ENCODE measurements at places on chromosomes 2 and 18.

DNA sequence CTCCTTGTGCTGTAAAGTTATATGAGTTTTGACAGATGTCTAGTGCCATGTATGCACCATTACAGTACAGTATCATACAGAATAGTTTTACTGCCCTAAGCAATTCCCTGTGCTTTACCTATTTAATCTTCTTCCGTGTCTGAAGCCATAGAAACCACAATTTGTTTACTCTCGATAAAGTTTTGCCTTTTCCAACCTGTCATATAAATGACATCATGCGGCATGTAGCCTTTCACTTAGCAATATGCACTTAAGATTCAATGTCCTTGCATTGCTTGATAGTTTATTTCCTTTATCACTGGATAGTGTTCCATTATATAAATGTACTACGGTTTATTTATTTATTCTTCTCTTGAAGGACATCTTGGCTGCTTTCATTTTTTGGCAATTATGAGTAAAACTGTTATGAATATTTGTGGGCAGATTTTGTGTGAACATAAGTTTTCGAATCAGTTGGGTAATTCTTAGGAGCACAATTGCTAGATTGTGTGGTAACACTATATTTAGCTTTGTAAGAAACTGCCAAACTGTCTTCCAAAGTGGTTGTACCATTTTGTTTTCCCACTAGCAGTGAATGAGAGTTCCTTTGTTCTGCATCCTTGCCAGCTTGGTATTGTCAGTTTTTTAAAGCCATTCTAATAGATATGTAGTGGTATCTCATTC is 136.8 kb upstream of the MAP3K20 start:
- no peak for DNase-seq

DNA sequence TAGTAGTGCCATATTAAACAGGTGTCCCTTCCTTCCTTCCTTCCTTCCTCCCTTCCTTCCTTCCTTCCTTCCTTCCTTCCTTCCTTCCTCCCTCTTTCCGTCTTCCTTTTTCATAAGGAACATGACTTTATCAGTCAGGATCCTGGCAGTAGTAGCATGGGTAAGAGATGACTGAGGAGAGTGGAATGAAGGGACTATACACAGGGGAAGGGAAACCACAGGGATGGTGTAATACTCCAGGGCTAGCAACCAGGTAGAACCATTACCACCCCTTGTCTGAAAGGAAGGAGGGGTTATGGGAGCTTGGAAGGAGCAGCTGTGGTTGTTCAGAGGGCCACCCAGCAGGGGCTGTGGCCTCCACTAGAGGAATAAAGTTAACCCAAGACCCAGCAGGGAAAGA is 23.2 kb upstream of the KDM3A start:
- no peak for DNase-seq

DNA sequence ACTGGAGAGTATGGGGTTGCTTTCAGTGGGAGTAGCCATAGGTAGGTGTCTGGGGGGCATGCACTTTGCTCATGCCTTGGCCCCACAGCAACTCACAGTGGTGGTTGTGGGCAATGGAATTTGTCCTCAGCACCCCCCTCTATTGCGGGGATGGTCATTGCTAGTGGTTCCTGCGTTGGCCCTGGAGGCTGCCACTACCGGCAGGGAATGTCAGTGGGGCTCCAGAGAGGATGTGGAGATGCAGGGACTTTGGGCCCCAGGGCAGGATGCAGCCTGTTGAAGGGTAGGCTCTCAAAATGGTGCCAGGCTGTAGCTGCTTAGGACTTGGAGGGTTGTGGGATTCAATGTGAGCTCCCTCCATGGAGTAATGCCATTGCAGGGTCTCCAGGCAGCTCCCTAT is 125.0 kb downstream of the XRCC5 start:
- DNase-seq: no peak

DNA sequence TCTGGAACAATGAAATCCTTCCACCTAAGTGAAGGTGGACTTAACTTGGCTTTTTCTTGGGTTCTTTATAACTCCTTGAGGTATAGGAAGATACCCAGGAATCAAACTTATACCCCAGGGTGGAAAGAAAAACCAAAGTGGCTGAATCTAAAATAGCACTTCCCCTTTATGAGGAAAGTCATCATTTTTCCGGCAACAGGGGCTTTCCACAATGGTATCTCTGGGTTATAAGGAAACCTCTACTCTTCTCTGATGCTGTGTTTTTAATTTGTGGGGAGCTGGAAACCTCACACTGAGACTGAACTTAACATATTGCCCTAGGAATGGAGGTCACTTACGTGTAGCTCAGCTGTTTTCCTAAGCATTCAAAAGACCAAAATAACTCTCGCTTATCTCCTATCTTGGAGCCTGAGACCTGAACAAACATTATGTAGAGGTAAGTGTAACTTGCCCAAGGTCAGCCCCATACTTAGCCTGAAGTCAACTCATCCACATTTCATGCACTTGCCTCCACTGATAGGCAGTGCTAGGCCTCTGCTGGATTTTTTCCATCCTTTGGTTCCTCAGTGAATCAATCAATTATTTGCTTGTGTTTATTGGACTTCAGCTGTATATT is 117.9 kb downstream of the SETBP1 start:
- DNase-seq: no peak

GRCh38 chr2:238024986-238025385 is 35.8 kb upstream of the SCLY start:
- no peak for DNase-seq

DNA sequence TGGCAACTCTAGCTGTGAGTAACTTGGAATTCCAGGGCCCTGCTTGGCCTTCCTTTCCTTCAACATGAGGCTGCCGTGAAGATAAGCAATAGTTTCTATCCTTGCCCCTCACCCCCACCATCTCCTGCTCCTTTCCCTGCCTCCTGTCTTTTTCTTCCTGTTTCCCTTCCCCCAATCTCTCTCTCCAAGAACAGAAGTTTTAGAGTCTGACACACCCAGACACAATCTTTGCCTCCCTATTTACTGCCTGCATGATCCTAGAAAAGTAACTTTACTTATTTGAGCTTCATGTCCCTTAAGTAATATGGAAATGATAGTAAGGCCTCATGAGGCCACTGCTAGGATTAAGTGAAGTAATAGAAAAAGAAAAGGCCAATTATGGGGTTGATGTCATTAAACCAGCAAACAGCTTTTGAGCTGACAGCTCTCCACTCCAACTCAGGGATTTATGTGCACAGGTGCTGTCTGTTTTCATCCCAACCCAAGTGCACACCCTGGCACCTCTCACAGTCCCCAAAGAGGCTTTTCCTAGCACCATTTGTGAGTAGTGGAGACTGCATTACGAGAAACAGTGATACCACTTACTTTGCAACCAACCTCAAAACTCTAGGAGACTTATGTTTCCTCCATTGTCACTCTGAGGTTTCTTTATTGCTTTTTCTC is 123.7 kb upstream of the SIX3 start:
- no peak for DNase-seq

GRCh38 chr2:118231759-118232158 is 143.5 kb downstream of the INSIG2 start:
- DNase-seq: no peak

GRCh38 chr2:217923007-217923686 is 79.6 kb downstream of the TNS1 start:
- DNase-seq: no peak

DNA sequence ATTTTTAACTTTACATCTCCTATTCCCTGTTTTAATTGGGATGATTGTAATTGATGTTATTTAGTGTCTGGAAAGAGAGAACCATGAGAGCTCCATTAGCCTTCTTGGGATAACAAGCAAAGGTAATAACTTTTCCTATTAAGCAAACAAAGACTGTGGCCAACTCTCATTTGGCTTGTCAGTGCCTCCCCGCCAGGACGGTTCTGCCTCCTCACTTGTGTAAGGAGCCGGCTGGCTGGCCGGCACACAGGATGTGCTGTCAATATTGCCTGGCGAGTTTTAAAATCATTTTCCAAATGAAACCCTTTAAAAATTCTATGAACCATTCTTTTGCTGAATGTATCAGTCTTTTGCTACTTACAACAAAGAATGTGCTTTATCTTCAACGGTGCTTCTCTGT is 898.3 kb downstream of the CPS1 start:
- peak; percentile 38 for DNase-seq

GRCh38 chr2:56337342-56337741 is 153.6 kb downstream of the CCDC85A start:
- no peak for DNase-seq

GRCh38 chr2:118498943-118499342 is 348.5 kb downstream of the EN1 start:
- DNase-seq: no peak

DNA sequence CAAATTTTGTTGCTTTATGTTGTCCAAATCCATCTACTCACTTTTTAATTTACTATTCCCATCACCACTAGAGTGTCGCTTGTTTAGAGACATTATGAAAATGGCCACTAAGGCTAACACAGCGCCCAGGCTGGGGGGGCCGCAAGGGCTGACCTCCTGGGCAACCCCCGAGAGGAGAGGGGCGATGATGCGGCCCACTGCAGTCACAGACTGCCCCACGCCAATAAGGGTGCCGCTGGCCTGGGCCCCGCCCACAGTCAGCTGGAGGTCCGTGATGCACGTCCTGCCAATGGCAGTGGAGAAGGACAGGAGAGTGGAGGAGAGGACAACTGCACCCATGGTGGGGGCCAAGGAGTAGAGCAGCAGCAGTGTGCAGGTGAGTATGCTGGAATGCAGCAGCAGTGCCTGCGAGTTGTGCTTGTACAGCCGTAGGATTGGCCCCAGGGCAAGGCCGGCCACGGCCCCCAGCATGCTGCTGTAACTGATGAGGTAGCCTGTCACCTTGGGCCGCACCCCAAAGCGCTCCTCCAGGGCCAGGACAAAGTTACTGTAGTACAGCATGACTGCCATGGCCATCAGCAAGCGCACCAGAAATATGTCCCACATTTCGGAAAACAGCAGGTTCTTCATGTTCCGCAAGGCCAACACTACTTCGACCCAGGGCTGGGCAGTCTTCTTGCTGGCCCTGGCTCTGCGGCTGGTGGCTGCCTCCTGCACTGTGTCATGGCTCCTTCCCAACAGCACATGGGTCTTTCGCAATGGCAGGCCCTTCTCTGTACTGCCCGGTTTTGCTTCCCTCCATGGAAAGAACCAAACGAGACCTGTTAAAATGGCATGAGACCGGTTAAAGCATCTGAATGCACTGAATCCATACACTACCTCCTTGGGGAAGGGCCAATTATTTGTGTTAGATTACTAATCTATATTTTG is 43.2 kb upstream of the TMEM182 start:
- DNase-seq: no peak

DNA sequence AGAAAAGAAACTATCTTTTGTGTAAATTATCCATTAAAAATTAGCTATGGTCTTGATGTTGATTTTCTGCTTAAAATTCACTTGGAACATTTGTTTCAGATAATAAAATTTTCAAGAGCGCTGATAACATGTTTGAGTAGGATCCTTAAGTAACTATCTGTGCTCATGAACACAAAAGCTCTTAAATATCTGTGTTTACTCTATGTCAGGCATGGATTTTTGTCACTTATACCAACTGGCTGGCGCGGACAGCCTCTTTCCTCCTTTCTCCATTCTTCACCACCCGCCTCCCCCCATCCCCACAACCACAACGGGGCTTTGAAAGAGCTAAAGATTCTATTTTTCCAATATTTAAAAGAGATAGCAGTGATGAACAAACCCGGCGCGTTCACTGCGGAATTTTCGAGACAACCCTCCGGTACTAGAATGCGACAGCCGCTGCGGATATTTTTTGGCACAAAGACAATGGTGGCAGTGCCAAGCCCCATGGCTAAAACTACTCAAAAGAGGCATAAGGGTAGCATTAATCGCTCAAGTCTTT is 181.5 kb downstream of the TCF4 start:
- DNase-seq: peak; percentile 10

GRCh38 chr2:102147935-102148334 is 5.4 kb downstream of the IL1R1 start:
- no peak for DNase-seq

DNA sequence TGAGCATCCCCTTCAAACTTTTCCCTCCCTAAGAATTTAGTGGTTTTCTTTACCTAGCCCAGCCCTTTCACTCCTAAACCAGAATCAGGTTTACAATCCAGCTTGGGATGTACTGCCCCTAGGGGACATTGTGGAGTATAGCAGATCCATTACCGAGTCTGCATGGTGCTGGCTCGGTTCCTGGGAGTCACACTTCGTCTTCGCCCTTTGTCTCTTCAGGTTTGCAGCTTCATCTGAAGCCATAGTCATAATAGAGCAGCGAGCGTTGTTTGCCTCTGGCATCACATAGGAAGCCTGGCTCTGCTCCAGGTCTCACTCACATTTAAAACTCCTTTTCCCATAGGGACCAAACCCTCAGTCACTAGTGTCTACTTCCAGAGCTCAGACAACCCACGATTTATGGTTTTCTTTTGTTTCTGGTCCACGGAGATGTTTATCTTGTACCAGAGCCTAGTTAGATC is 16.8 kb upstream of the LYPD6 start:
- no peak for DNase-seq
